ENCODE measurements at places on chromosomes 6 and 20.

DNA sequence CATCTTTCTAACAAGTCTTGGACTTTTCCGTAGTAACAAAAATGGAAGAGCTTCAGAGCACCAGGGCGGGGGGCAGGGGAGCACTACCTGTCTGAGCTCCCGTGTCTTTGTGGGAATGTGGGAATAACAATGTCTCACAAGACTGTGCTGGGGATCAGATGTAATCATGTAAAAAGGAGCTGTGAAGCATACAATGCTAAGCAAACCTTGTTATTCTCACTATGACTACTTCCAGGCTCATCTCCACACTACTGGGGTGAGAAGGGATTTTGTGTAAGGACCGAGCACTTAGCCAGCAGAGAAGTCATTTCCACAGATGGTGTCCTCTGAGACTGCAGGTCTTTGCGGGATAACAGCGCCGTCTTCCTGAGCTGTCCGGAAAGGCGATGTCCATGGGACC lies 27.1 kb downstream of the PRR18 start:
- no peak for DNase-seq

- DNase-seq = no peak
Measured at GRCh38 chr6:2970034-2970685, 1.2 kb downstream of the SERPINB6 start.

DNA sequence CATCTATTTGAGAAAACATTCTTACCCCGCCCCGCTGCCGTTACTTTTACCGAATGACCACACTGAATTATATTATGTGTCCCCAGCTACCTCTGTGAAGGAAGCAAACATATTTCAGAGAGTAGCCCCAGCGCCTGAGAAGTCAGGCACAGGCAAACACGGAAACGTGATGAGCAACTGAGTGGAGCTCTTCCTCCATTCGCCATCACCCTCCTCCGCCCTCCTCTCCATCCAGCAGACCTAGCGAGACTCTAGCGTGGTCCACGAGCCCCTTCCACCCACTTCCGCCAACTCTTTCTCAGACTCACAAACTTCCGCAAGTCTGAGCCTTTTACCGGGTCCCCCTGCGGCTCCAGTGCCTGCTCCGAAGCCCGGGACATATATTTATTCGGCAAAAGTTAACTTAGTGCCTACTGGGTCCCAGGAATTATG lies 582 bp downstream of the SNRPB start:
- no peak for DNase-seq

DNA sequence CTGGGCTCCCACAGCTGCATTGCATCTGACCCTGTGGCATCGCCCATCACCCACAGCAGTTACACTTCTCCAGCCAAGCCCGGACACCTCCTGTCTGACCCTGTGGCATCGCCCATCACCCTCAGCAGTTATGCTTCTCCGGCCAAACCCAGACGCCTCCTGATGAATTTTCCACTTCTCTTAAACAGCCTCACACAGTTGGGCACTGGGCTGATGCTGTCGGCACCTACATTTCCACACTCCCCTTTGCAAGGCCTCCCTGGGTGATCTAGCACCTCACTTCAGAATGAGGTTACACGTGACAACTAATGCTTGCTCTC lies 175.2 kb upstream of the ARID1B start:
- DNase-seq = no peak

GRCh38 chr6:99905209-99906106 lies 88.6 kb downstream of the MCHR2 start:
- peak; percentile 61 for DNase-seq

DNA sequence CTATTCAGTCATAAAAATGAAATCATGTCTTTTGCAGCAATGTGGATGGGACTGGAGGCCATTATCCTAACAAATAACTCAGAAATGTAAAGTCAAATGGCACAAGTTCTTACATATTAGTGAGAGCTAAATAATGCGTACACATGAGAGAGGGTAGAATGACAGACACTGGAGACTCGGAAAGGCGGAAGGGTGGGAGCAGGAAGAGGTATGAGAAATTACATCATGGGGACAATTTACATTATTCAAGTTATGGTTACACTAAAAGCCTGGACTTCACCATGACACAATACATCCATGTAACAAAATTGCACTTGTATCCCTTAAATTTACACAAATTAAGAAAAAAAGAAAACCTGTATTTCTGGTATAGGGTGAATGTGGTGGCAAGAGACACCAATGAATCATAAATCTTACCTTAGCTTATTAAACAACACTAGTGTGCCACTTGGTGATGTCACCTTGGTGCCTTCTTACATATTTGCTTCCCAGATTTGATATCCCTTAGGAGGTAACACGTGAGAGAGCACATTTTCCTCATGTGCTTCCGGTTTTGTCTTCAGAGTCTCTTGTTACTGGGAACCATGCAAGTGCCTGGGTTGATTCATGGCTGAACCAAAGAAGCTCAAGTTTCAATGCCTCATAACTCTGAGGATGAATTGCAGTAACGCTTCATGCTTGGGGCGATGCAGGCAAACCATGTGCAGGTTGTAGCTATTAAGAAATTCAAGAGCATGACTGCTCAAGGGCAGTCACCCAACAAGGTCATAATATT lies 84.6 kb downstream of the DCDC2 start:
- peak; percentile 21 for DNase-seq

GRCh38 chr20:44465001-44465560 lies 10.6 kb upstream of the TTPAL start:
- DNase-seq = no peak

GRCh38 chr20:38032585-38033329 lies 499 bp downstream of the TTI1 start:
- no peak for DNase-seq

DNA sequence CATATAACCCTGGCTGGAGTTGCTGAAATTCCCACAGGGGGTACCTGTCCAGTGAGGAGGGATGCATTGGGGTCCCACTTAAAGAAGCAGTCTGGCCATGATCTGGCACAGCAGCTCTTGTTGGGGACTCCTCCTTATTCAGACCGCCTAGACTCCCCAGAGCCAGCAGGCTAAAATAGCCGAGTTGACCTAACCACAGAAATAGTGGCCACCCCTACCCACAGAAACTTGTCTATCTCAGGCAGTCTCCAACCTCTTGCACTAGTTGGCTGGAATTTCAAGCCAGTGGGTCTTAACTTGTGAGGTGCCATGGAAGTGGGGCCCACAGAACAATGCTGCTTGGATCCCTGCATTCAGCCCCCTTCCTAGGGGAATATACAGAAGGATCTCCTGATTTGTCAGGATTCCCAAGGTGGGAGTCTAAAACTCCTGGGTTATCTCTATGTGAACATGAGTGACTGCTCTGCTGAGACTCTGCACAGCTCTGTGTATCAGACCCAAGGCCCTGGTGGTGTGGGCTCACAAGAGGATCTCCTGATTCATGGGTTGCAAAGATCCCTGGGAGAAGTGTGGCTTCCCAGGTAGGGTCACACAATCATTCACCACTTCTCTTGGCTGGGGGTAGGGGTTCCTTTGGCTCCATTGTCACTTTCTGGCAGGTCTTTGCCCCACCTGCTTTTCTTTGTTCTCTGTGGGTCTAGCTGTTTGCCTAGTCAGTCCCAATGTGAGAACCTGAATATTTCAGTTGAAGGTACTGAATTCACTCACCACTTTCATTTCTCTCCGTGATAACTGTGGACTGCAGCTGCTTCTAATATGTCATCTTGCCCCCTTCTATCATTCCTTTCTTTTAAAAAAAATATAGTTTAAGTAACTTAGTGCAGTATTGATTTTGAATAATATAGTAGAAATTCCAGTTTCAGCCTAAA lies 65.5 kb upstream of the CLVS2 start:
- no peak for DNase-seq

DNA sequence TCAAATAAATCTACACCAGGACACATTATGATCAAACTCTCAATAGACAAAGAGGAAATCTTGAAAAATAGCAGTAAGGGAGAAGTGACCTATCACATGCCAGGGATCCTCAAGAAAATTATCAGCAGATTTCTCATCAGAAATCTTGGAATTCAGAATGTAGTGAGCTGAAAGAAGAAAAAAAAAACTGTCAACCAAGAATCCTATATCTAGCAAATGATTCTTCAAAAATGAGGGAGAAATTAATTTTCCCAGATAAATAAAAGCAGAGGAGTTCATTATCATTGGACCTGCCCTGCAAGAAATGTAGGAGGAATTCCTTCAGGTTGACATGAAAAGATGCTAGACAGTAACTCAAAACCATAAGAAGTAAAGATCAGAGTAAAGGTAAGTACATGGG lies 363.6 kb downstream of the TFAP2A start:
- no peak for DNase-seq

DNA sequence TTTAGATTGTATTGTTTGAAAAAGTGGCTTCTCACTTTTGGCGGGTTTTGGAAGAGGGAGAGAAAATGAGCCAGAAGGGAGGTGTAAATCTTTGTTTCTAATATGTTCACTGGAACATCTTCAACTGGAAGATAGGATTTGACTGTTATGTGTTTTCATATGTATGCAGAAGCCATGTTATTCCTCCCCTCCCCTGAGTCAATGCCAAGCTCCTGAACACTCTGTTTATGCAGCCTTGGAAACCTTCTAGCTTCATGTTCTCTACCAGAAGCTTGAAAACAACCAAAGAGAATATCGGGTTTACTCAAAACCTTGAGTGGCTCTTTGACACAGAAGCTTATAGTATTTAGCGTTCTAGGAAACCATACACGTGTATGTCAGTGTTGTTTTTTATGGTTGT lies 279.1 kb downstream of the PRL start:
- no peak for DNase-seq

DNA sequence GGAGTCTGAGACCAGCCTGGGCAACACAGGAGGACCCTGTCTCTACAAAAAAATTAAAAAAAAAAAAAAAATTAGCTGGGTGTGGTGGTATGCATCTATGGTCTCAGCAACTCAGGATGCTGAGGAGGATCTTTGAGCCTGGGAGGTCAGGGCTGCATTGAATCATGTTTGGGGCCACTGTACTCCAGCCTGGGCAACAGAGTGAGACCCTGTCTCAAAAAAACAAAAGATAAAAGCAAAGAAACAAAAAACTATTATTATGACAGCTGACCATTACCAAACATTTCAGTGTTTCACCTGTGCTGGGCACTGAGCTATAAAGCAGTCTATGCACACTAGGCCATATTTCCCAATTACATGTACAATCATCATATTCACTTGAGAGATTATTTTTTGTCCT lies 35.7 kb downstream of the COX4I2 start:
- no peak for DNase-seq

DNA sequence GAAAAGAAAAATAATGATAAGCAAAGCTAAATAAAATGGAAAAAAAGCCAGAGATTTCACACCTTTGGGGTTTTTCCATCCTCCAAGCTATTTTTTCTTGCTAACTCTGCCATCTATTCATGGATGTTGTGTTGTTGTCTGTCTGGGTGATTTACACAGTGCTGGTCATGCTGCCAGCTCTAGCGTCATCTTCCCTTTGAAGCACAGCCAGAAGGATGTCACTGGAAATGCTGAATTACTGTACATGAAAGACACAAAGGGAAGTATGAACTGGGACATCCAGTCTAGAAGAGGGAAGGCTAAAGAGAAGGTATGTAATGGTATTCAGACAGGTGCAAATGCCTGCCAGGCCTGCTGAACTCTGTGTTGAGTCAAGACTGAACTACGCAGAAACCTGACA lies 241.9 kb upstream of the STXBP5 start:
- DNase-seq = no peak

DNA sequence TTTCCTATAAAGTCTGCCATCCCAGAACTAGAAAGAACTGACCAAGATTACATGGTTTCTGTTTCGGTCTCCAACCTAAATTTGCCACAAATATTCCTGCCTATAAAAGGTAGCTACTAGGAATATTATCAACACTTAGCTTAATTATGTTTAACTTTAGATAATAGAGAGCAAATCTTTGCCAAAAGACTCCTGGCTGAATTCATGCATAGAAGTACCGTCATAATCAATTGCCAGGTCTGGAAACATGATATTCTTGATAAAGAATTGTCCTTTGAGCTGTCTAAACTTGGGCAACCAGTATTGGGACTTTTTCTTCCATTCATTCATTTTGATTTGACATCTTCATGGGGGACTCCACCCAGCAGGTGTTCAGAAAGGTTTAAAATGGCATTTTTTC lies 22.4 kb downstream of the CALHM6 start:
- no peak for DNase-seq

DNA sequence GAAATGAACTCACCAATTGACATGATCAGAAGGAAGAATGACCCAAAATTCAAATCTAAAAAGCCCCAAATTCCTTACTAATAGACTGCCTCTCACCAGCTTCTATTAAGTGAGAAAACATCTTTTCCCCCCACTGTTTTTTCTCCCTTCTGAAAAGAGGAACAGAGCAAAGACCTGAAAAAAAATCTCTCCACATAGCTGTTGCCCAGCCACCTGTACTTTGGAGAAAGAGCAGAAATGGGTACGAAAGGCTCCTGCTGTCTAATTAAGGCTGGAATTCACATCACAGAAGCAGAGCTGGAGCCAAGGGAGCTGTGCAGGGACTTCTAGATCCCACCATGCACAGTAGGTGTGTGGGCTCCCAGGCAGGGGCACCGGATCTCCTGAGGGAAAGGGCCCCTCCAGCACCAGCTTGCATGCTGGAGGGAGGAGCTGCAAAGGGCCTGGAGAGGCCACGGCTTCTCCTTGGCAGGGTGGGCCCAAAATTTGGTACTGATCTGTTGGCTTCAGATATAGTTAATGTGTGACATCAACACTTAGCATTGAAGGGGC lies 73.2 kb upstream of the DUSP22 start:
- no peak for DNase-seq

DNA sequence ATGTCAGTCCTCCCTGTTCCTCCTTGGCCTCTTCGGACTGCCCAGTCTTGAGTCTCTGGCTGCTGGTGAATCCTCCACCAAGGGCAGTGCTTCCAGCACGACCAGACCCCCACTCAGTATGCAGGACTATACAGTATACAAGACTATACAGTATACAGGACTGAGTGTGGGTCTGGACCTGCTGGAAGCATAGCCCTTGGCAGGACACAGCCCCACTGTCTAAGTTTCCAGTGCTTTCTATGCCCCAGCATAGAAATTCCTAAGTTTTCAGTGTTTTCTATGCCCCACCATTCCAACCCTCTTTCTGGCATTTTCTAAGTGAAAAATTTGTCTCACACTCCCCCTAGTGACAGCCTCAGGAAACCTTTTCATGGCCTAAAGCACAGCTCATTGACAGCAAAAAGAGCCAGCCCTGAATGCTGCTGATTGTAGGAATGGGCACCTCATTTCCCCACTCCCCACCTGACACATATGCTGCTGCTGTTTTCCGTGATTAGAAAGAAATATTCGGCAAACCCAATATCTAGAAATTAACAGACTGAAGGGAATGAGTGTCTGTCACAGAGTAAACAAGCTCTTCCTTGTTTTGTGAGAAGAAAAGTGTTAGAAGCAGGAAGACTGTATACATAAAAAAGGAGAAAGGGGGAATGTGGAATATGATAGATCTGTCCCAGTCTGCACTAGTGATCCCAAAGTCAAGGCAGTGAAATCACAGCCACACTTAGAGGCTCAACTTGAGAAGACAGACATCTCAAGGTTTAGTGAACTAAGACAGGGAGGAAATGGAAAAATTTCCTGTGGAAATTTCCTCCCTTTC lies 206.9 kb downstream of the IBTK start:
- DNase-seq = peak; percentile 54

- DNase-seq = peak; percentile 48
Measured at GRCh38 chr6:73695619-73696421, at the start of gene CD109. Gene CD109, plus strand, starts transcription at chr6:73696203. Its CDS starts 13 bp downstream, at chr6:73696216.

Measured in HFF-Myc (cell line).